ENCODE measurements at places on chromosomes 16 and 17.
A peak's percentile ranks its signal among the peaks of the same experiment; 100 is the strongest.

- DNase-seq, result no peak
Observed at GRCh38 chr17:17877529-17878358, 41.0 kb upstream of the SREBF1 start.

DNA sequence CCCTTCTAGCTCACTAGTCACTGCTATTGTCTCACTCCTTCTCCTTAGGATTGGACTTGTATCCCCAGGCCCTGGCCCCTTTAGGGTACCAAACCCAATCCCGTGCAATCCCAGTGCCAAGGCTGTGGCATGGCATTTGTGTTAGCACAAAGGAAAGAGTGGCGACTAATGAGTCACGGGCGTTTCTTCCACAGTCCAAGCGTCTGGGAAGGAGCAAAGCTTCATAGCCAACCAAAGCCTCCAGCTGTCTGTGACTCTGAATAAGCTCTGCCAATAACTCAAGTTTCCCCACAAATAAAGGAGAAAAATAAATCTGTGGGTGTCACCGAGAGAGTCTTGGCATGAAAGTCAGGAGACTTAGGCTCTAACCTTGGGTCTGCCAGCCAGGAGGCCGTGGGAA is 54.6 kb upstream of the COX10 start:
- no peak for DNase-seq

- no peak for DNase-seq
Observed at GRCh38 chr16:89323120-89323960, 105.8 kb downstream of the ZNF778 start.

DNA sequence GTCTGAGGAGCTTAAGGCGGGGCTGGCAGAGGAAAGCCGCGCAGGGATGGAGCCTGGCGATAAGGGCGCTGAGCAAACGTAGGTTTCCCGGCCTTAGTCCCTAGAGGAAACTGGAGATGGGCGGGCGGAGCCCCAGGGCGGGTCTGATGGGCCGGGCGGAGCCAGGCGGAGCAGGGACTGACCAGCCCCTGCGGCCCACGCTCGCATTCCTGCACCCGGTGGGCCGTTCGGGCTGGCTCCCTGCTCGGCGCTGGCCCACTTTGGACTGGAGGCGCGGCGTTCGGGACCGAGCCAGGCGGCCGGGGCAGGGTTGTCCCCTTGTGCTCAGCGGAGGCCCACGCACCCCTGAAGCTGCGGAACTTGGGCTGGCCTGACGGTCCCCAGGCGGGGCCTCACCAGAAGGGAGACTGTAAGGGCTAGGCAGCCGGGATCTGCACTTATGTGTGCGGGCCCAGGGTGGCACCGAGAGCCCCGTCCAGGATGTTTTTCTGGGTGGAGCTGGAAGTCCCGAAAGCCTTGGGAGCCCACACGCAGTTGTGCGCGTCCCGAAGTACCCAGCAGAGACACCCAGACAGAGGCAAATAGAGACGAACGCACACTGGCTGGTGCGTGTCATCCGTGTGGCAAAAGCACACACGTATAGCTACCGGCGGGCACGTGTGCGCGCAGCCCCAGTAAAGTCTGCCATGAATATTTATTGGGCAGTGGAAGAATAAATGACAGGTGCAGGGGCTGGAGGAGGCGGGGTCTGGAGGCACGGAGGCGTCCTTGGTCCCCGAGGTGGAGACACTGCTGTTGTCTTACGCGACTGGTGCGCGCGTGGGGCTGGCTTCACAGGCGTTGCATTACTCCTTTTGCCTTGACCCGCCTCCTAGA is 1.4 kb downstream of the PYDC1 start:
- no peak for DNase-seq

GRCh38 chr17:74192950-74193781 is 10.3 kb upstream of the RPL38 start:
- DNase-seq, result no peak

DNA sequence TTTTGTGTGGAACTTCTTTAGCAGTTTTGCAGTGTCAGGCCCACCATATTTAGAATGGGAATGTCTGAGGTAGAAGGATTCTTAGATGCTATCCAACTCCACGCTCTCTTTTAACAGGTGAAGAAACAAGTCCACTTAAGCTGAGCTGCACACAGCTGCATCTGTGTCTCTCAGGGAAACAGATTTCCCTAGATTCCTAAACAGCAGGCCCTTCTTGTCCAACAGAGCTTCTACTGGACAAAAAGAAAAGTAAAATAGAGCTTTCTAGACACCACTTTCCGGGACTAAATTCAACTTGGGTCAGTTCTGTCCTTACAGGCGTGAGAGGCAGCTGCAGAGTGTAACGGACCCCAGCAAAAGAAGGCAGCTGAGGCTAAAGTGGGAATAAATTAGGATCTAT is 51.7 kb downstream of the SNX11 start:
- no peak for DNase-seq

- peak; percentile 36 for DNase-seq
Observed at GRCh38 chr17:66348584-66349165, 46.3 kb downstream of the PRKCA start.

- DNase-seq, result no peak
Observed at GRCh38 chr16:54462771-54463170, 176.2 kb upstream of the IRX3 start.

DNA sequence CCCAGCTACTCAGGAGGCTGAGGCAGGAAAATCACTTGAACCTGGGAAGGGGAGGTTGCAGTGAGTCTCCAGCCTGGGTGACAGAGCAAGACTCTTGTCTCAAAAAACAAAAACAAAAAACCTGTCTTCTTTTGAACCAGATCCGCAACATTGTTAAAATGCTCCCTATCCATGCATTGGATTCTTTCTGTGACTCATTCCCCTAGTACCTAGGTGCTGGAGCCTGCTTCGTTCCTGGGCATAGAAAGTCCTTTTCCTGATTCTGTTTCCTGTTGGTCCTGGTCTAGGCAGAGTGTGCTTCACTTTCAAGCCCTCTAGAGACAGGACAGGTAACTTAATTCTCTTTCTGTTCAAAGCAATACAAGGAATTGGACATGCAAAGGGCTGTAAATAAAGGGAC is 5.2 kb downstream of the EPN2 start:
- DNase-seq, result no peak

DNA sequence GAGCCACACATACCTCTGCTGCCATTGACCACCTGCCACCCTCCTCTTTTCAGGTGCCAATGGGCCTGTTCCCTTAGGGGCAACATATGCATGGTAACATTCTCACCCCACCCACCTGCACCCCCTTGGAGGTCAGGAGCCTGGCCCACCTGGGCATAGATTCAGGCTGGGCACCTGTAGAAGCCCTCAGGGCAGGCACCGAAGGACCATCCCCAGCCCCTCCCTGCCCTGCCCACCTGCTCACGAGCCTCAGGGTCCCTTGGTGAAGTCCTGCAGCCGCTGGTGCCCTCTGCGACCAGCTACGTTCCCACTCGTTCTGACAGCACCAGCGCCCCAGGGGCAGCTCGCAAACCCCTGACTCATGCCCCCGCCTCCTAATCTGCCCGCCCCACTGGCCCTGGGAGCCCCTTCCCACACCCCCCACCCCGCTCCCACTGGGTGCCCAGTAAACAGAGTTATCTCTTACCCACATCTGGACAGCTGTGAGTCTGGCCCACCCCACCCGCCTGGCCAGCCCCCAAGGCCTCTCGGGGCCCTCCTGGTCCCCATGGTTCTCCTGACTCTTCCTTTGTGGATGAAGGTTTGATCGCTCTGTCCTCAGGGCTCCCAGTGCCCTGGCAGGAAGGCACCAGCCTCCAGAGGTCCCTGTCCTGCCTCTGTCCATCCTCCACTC is at the start of gene SLC4A1:
Gene SLC4A1, minus strand, starts transcription at position 318 of the 673 bp plus-strand sequence. CDS start 5,269 bp downstream, outside the sequence.
- DNase-seq, result no peak

- DNase-seq, result no peak
Observed at GRCh38 chr16:4656221-4656620, 31.6 kb downstream of the MGRN1 start.

GRCh38 chr17:42979511-42980273 is at the start of gene PTGES3L:
TSS of gene PTGES3L (minus strand) at chr17:42980080. CDS start at chr17:42980053, 27 bp downstream.
- DNase-seq, result peak; percentile 36

DNA sequence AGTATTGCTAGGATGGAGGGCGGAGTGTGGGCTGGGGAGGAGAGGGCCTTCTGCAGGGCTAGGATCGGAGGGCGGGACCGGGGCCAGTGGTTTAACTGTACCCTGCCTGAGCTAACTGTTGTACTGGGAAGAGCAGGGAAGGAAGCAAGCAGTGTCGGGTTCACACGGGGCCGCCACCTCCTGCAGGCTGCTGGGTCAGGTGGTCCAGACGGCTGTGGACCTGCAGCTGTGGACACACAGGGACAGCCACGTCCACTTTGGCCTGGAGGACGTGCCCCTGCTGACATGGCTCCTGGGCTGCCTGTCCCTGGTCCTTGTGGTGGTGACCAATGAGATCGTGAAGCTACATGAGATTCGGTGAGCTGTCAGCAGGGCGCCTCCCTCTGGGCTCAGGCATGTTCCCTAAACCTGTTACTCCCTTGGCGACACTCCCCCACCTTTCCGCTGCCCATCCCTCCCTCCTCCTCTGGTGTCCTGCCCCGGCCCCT is 16.6 kb downstream of the CASKIN2 start:
- no peak for DNase-seq

DNA sequence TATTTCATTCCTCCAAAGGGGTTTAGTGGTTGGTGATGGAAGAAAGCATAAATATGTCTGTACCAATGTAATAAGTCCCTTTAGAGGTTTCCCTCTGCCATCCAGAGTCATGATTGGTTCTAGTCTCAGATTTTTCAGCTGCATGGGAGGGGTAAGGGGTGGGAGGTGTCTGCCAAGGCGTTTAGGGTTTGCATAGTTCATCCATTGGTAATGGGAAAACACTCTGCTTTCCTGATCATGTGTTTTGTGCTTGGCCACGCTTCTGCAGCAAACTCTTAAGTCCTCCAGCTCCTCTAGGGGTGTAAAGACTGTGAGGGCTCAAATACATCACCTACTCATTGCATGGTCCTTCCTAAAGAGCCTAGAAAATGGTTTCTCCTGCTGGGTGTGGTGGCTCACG is 29.8 kb downstream of the LIG3 start:
- DNase-seq, result no peak

GRCh38 chr16:31196324-31197088 is 6.1 kb downstream of the PYCARD start:
- no peak for DNase-seq

DNA sequence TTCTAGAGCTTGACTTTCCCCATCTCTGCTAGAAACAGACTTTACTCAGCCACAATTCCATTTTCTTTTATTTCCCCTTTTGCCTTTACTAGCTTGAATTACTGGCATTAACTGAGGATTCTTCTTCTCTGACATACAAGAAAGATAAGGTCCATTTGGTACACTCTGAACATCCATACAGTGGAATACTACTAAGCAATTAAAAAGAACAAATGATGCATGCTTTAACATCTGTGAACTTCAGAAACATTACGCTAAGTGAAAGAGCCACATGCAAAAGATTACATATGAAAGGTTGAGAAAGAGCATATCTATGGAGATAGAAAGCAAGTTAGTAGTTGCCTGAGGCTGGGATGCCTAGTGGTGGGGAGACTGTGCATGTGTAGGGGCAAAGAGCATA is 130.9 kb downstream of the PPM1E start:
- no peak for DNase-seq

DNA sequence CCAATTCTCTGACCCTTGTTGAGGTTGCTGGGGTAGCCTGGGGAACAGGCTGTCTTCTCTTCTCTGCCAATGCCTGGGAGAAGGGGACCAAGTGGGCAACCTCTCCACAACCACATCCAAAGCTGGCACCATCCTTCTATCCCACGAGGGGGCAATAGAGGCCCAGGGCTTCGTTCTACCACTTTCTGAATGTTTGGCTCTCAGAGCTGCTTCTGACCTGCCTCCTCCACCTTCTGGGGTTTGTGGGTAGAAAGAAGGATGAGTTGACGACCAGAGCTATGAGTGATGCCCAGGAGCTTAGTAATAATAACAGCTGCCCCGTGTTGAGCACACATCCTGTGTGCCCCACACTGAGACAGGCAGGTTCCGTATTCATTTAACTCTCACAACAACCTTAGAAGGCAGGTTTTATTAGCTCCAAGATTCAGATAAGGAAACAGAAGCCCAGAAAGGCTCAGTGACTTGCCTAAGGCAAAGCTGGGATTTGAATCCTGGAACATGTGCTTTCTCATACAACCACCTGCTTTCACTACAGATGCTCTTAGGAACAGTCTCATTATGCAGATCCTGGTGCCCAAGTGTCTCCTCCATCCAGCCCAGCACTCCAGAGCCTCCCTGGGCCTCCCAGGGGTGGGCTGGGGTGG is 11.1 kb downstream of the TSPOAP1 start:
- peak; percentile 82 for DNase-seq

DNA sequence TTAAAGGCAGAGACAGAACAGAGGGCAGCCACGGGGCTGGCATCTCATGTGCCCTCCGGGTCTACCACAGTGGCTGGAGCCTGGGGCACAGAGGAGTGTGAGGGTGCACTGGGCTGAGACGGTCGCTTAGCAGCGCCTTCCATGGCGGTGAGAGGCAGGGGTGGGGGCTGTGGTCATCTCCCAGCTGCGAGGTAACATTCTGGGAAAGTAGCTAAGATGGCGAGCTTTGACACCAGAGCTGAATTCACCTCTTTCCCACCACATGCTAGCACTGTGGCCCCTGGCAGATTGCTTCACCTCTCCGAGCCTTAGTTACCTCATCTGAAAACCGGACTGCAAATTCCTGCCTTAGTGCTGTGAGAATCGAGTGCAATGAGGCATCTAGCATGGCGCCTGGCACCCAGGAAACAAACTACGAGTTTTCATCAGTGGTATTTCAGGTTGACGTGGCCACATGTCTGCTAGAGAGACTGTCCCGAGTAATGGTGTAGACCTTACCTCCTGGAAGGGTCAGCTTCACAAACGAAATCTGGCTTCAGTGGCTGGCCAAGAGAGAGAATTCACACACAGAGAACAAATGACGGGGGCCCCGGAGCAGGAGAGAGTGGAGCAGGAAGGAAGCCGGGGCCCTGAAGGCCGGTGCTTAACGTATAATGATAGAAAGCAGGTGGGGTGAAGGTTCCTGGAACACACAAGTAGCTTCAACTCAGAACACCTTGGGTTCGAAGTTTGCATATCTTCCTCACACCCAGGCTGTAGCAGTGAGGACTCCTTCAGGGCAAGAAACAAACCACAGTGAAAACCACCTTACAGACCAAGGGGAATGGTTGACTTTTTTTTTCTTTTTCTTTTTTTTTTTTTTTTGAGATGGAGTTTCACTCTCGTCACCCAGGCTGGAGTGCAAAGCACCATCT is 63.9 kb upstream of the RPH3AL start:
- DNase-seq, result peak; percentile 49

DNA sequence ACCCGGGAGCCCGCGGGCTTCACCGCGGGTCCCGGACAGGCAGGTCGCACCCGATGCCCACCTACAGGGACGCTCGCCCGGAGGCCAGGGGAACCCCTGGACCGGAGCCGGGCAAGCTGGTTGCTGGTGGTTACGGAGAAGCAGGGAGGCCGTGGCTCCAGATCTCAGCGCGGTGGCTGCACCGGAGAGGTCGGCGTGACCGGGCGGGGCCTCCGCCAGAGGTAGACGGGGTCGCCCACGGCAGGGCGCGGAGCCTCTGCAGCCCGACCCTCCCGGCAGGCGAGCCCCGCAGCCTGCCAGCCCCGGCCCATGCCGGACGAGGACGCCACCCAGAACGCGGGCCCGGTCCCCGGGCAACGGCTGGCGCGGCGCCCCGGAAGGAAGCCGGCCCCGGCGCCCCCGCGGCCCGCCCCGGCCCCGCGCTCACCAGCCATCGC is 341 bp downstream of the PCYT2 start:
- DNase-seq, result peak; percentile 28

- no peak for DNase-seq
Observed at GRCh38 chr16:28935346-28935745, 3.6 kb downstream of the CD19 start.

GRCh38 chr16:81567987-81568748 is 123.6 kb downstream of the CMIP start:
- peak; percentile 73 for DNase-seq

- DNase-seq, result peak; percentile 31
Observed at GRCh38 chr17:28871056-28871579, 16.3 kb downstream of the ERAL1 start.

Data from stimulated activated CD4-positive, alpha-beta T cell treated with anti-CD3 and anti-CD28 coated beads, Interleukin-4, amount 100 ng/mL, for 24 hours (primary cell).